ENCODE measurements at places on chromosomes 16 and 17. TPM values are rescaled to one million over a fixed set of nuclear protein-coding genes. Genes with fewer than 3 reads are reported as not detected.

Gene CSF3
- total RNA-seq: not detected

Gene PRKCB
- total RNA-seq: not detected

Gene CLEC19A
- not detected for total RNA-seq

Gene CEP295NL
- 0.50 TPM for total RNA-seq

Gene ASPHD1
- 1.5 TPM for total RNA-seq

Gene PYY
- total RNA-seq: not detected

Gene PRSS33
- not detected for total RNA-seq

Gene PSMB3
- total RNA-seq: 150 TPM

Gene CLTC
- 356 TPM for total RNA-seq

Gene ZP2
- total RNA-seq: not detected

Gene PABPN1L
- total RNA-seq: not detected

Gene CD79B
- total RNA-seq: 0.17 TPM

Gene CSH2
- total RNA-seq: not detected

Gene HEATR9
- not detected for total RNA-seq

Gene KRT17
- total RNA-seq: 24,723 TPM

Gene USP43
- 9.3 TPM for total RNA-seq

Gene PYDC1
- not detected for total RNA-seq

Gene KRT33A
- not detected for total RNA-seq

Gene BEAN1
- total RNA-seq: 1.3 TPM

Gene SPNS3
- not detected for total RNA-seq

Gene TBC1D3H
- total RNA-seq: not detected

Gene SLC47A1
- total RNA-seq: 2.4 TPM

Data from mammary epithelial cell (primary cell).